ENCODE measurements at places on chromosomes 7 and 10. TPM values are rescaled to one million over a fixed set of nuclear protein-coding genes. Genes with fewer than 3 reads are reported as not detected.

- no peak for DNase-seq
These were observed 275.9 kb downstream of the SKAP2 start for GRCh38 chr7:26588511-26588910.

DNA sequence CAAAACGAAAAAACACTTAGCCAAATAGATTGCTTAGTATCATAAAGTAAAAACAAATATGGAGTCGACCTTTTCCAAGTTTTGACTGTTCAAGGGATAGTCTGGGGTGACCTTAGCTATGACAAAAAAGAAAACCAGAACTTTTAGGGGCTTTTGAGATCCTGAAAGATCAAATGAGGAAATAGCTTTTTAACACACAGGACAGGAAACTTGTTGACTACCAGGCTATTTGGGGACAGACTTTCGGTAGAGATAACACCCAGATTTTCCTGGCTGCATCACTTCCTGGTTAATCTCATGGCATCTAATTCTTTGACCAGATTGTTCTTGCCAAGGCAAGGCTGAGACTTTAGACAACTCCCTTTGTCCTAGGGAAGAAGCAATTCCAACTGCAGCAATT, 34.5 kb upstream of the EGR2 start:
- no peak for DNase-seq

GRCh38 chr10:57014758-57015157, 653.7 kb upstream of the ZWINT start:
- DNase-seq, result no peak

- DNase-seq, result no peak
These were observed 115.2 kb upstream of the SFMBT2 start for GRCh38 chr10:7526017-7526400.

- no peak for DNase-seq
These were observed 144.1 kb downstream of the TCF7L2 start for GRCh38 chr10:113094114-113094486.

- no peak for DNase-seq
These were observed 93.2 kb downstream of the ADK start for GRCh38 chr10:74244097-74244685.

- peak; percentile 87 for DNase-seq
These were observed 71.3 kb upstream of the TNRC18 start for GRCh38 chr7:5494683-5495561.

DNA sequence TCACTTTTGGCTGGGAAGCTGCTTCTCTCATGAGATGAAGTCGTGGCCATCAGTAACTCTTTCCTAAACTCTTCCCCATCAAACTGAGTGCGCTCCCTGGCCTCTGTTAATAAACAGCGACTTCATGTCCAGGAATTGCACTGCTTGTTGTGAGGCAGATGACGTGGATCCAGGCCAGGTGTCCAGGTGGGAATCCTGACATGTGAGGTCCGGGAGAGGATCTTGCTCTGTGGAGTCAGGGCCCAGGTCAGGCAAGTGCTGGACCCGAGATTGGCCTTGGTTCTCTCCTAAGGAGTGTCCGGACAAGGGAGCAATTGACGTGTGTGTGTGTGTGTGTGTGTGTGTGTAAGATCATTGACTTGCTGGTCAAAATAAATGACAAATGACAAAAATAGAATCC, 362.7 kb downstream of the GLRX3 start:
- DNase-seq, result no peak

The CNPY1 gene
- polyA plus RNA-seq, result not detected

- no peak for DNase-seq
These were observed 95.7 kb downstream of the CTTNBP2 start for GRCh38 chr7:117777335-117778142.

- DNase-seq, result no peak
These were observed 825 bp downstream of the MRPL32 start for GRCh38 chr7:42932811-42933591.

DNA sequence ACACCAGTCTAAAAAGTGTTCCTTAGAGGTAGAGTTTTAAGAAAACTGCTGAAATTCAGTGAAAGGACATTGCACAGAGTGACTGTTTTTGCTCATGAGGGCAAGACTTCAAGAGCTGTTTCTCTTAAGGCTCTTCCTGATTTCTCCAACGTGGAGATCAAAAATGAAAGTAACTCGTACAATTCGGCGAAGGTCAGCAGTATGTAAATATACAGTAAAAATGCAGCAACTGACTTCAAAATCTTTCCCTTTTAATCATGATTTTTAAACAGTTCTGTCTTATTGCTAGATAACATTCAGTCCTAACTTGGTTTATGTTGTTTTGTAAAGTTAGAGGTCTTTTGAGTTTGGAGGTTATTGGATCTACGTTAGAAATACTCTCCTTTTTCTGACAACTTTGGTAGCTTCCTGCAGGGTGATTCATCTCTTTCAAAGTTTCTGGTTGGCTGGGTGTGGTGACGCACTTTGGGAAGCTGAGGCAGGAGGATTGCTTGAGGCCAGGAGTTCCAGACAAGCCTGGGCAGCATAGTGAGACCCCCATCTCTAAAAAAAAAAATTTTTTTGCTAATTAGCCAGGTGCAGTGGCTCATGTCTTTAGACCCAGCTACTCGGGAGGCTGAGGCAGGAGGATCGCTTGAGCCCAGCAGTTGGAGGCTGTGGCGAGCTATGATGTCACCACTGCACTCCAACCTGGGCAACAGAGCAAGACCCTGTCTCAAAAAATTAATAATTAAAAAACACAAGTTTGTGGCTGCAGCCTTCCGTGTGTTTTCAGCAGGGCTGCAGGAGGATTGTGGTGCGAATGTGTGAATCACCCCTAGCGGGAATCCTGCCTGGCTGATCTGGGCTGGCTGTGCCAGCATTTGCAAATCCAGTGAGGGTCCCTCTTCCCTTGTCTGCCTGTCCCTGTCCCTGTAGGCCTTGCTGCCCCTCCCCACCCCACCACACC, 29.2 kb upstream of the AP5Z1 start:
- DNase-seq, result no peak

- DNase-seq, result no peak
These were observed 32.6 kb downstream of the VSTM4 start for GRCh38 chr10:49082766-49083165.

- no peak for DNase-seq
These were observed 50.4 kb downstream of the TSPAN15 start for GRCh38 chr10:69501657-69502056.

GRCh38 chr7:33813331-33813730, 92.0 kb upstream of the BMPER start:
- no peak for DNase-seq

Measured in psoas muscle (tissue), 8 donors.